ENCODE measurements at places on chromosomes 2 and 18.
A peak's percentile ranks its signal among the peaks of the same experiment; 100 is the strongest.

- DNase-seq: no peak
These were observed 151.5 kb upstream of the MYCN start for GRCh38 chr2:15788830-15789229.

GRCh38 chr18:23257686-23258565 lies 122.6 kb downstream of the CABLES1 start:
- DNase-seq: no peak

GRCh38 chr18:51076503-51076902 lies 46.5 kb downstream of the SMAD4 start:
- DNase-seq: no peak

GRCh38 chr2:133166031-133166430 lies 402.2 kb downstream of the NCKAP5 start:
- DNase-seq: no peak

GRCh38 chr2:212546669-212547068 lies 8.1 kb upstream of the ERBB4 start:
- no peak for DNase-seq

DNA sequence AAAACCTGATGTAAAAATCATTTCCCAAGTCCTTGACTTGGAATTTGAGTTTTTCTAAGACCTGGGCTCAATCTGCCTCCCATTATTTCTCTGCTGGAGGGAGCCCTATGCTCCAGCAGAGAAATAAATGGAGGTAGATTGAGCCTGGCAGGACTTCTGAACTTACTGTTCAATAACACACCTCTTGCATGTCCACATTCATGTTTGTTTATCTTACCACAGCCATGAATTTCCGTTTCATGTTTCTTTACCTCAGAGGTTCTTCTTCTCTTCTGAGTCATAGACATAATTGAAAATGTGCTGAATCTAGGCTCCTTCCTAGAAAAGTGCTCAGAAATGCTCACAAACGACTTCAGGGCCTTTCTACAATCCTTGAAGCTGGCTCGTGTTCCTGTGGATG lies 170.8 kb downstream of the PMAIP1 start:
- DNase-seq: no peak

DNA sequence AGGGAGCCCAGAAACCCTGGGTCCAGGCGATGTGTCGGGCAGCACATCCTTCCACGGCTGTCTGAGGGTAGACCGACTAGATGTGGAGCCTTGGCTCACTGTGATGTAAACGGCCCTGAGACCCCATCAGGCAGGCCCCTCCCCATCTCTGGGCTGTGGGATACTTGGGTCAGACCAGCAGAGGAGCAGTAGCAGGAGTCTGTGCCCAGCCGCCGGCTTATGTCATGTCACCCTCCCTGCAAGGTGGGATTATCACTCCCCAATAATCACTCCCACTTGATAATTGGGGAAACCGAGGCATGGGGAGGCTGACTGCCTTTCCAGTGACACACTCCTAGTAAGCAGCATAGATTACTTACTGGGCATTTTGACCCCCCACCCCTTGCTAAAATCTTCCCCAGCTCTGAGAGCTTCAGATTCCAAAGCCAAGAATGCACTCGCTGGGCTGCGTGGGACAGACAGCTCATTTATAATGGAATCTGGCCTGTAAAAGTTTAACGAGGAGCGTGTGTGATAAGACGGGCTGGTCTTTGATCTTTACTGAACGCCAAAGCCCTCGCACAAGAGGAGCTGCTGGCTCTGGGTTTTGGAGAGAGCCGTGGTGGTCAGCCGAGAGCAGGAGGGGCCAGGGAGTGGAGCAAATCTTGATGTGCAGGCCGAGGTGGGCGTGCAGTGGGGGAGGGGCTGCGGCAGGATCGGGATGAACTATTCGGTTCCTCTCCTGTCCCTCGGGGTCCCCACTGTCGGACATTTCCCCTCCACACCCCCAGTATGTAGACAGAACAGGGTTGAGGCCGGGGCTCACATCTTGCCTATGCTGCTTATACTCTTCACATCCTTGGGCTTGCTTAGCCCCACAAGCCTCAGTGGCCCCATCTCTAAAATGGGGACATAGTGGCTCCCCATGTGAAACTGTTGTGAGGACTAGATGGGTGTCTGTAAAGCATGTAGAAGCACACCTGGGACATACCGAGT lies 200.0 kb downstream of the GLI2 start:
- no peak for DNase-seq

GRCh38 chr2:127429844-127430425 lies 11.7 kb downstream of the PROC start:
- DNase-seq: no peak

DNA sequence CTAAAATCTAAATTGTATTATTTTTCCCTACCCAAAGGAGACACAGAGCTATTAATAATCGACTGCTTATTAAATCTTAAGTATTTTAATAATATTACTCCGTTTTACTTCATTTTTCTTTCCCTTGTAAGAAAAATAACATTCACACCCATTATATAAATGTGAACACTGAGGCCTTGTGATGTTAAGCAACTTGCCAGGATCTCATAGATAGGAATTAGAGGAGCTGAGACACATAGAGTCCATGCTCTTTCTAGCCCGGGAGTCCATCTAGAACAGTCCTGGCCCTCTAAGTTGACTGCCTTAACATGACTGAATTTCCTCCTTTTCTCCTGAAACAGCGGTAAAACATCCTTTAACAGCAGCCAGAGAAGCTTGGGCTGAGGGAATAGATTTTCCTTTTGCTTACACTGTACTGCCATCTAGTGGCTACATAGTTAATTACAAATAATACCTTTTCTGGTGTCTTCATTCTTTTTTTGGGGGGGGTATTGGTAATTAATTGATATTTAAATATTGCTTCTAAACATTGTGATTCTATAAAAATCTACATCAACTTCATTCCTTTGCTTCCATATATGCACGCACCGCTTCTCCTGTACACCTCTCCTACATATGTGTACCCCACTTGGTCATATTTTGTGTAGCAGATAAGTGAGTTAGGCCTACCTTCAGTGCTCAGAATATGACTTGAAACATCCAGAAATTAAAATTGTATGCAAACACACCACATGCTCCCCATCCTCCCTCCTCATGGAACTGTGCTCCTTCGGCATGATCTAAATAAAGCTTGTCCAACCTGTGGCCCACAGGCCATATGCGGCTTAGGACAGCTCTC lies 125.8 kb upstream of the HNMT start:
- peak; percentile 21 for DNase-seq

DNA sequence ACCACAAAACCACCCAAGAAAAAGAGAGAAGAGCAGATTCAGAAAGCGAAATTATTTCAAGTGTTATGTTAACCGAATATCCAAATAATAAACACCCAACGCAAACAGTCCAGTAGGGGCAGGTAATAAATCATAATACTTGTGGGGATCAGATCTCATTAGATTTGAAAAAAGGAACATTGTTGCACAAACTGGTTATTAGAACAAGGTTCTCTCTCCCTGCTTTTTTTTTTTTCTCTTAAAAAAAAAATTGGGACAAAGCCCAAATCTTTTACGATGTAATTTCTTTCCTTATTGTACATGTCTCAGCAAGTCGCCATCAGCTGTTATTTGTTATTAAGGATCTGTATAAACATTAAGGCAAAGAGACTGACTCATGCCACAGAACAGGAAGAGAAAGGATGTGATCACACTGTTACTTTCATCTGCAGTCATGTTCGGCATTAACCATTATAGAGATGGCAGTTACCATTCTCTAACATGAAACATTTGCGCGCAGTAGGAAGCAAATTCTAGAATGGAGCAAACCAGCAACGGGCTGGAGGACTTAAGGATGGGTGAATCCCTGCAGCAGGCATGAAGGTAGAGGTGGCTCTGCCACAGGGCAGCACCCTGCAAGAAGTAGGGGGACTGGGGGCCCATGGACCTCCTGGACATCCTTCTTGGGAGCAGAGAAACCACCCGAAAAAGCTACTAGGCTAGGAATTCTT lies 42.0 kb downstream of the EPHA4 start:
- no peak for DNase-seq

DNA sequence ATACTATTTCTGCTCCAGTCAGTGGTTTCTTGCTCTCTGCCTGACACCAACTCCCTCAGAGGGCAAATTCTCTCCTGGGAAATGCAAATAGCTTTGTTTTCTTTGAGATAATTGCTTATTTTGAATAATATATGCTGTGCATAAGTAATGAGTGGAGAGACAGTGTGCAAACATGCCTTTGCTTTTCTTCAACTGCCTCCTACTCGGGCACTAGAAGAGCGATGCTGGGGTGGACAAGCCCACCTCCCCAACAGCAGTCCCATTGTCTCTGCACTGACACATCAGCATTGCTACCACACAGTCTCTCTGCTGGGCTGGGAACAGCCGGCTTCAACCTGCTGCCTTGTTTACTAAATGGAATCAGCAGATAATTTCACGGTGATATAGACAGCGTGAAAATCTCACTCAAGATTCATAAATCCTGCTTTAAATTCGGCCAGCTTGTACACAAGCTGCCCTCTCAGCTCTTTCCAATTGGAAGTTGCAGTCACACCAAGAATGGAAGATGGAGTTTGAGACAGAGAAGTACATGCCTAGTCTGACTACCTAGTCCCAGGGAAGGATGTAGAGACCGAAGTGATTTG lies 694.5 kb downstream of the TDRD15 start:
- no peak for DNase-seq

GRCh38 chr2:195730912-195731311 lies 73.9 kb downstream of the SLC39A10 start:
- no peak for DNase-seq

GRCh38 chr18:14924226-14924625 lies 176.3 kb downstream of the ANKRD30B start:
- no peak for DNase-seq

DNA sequence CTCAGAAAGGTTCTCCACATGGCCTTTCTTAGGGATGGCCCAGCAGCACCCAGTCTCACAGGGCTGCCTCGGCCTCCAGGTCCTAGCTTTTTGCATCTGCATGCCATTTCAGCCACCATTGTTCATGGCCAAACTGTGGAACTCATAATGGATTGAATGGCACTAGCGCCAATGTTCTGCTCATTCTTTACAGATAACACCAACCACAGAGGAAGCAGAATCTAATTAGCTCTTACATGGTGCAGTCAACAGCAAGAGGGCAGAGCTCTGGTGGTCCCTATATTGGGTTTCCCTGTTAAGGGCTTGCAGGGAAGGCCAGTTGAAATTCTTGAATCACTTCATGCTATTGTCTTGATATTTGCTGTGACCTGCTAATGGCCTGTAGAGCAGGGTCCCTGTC lies 45.6 kb downstream of the ARL4C start:
- no peak for DNase-seq

GRCh38 chr2:178796079-178796677 lies 11.0 kb downstream of the TTN start:
- peak; percentile 48 for DNase-seq

GRCh38 chr2:88016960-88017779 lies 823 bp upstream of the RNU2-63P start:
- DNase-seq: peak; percentile 65

- DNase-seq: no peak
These were observed 87.8 kb upstream of the UPP2 start for GRCh38 chr2:158013891-158014290.

- peak; percentile 53 for DNase-seq
These were observed 676 bp downstream of the KLHL23 start for GRCh38 chr2:169734169-169734847.

DNA sequence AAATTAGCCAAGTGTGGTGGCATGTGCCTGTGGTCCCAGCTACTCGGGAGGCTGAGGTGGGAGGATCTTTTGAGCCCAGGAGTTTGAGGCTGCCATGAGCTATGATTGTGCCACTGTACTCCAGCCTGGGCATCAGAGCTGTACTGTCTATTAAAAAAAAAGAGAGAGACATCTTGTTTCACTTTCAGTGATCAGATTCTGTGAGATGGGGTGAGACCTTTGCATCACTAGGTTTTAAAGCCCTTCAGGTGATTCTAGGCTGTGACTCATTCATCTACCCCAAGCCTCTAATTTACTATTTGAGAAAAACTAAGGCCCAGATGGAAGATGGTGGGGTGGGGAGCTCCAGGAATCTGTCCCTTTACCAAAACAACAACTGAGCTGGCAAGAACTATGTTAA lies 7.1 kb downstream of the C2orf92 start:
- no peak for DNase-seq

- DNase-seq: no peak
These were observed 9.9 kb downstream of the GRP start for GRCh38 chr18:59229701-59230443.

- DNase-seq: no peak
These were observed 6.3 kb upstream of the TRAF3IP1 start for GRCh38 chr2:238313991-238314350.

GRCh38 chr18:45335282-45336043 lies 279.8 kb upstream of the SLC14A2 start:
- no peak for DNase-seq

DNA sequence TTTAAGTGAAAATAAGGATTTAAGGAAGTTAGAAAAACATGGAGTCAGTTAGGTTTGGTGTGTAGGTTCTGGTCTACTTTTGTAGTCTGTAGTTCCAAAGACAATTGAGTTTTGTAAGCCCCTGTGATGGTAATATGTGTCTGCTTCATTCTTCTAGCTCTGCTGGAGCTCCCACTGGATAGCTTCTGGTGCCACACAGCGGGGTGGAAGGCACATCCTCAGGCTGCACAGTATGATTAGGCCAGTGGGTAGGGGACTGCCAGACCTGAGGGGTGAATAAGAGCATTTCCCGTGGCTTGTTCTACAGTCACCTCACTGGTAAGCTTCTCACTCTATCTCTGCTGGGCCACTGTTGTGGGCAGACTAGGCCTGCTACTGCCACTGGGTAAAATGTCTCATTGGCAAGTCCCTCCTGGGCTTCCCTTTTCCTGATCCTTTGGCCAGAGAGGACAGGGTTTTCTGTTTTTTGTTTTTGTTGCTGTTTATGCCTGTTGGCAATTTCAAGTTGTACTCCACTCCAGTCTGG lies 44.5 kb downstream of the TMEM131 start:
- no peak for DNase-seq

DNA sequence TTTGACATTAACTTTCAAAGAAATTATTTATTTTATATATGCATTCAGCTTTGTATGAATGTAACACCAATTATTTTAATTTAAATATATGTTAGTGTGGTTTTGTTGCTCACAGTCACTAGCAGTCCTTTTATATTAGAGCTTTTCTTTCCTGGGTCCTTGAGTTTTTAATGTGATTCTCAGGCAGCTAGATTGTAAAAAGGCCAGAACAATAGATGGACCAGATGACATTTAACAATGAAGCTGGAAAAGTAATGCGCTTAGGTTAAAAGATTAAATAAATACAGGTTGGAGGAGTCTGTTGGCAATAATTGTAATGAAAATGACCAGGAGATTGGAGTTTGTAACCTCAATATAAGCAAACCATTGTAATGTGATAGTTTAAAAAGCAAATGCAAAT lies 171.1 kb downstream of the FTCDNL1 start:
- DNase-seq: no peak

DNA sequence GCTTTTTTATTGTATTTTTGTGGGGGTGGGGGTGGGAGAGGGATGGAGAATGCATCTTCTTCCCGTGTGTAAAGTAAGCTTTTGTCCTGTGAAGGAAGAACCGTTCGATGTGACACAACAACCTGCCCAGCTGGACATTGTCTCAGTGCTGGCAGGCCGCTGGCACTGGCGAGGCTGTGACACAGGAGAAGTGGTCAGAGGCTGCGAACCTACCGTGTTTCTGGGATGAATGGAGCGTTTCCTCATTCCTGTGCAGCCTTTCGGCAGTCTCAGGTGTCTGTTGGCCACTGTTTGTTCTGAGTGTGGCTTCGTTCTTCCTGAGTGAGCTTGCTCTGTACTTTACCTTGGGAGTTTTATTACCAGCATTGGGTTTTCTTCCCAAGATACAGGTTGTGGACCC lies 8.0 kb downstream of the RAMP1 start:
- DNase-seq: no peak

Data from GM13977 (cell line).